Erythroblast (primary cell): ENCODE measurements at places on chromosomes 6 and 20.
A peak's percentile ranks its signal among the peaks of the same experiment; 100 is the strongest.

- DNase-seq, result no peak
Measured at GRCh38 chr6:9463311-9463710, 951.6 kb downstream of the TFAP2A start.

- no peak for DNase-seq
Measured at GRCh38 chr6:88141561-88142296, 24.4 kb downstream of the CNR1 start.

- no peak for DNase-seq
Measured at GRCh38 chr6:110971468-110971867, 10.4 kb upstream of the RPF2 start.

- no peak for DNase-seq
Measured at GRCh38 chr20:6764619-6765018, 2.9 kb upstream of the BMP2 start.

DNA sequence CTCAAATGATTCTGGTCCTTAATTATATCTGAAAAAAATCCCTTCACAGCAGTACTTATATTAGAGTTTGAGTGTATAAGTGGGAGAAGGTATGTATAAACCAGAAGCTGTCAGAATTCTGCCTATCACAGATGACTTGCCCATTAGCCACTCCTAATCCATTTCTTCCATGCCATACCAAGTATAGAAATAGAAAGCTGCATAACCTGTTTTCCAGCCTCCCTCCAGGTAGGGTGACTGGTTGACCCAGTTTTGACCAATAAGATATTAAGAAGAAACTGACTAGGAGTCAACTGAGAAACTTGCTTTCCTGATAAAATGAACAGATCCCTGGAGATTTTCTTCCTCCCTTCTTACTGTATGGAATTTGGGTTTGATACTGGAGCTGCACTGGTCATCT is 112.2 kb upstream of the GRIK2 start:
- no peak for DNase-seq

- no peak for DNase-seq
Measured at GRCh38 chr6:164947164-164947563, 362.2 kb downstream of the C6orf118 start.

DNA sequence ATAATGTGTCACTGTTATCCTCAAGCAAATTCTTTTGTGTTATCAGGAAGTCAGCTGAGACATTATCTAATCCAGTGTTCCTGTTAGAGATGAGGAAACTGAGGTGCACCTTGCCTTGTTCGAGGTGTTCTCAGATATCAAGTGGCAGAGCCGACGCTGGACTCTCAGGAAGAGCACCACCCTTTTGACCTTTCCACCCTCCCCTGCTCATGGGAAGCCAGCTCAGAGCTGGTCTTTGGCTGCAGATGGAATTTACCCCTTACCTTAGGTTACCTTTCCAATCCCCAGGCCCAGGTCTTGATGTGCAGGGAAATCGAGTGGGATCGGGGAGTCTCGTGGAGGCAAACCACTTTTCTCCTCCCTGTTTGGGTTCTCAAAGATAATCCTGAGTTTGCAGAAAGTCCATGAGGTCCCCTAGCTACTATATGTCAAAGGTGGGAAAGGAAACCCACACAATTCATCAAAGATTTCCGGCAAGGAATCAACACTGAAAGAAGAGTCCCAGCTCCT is 62.9 kb upstream of the PIM1 start:
- peak; percentile 52 for DNase-seq
